ENCODE measurements at places on chromosomes 2 and 18.

DNA sequence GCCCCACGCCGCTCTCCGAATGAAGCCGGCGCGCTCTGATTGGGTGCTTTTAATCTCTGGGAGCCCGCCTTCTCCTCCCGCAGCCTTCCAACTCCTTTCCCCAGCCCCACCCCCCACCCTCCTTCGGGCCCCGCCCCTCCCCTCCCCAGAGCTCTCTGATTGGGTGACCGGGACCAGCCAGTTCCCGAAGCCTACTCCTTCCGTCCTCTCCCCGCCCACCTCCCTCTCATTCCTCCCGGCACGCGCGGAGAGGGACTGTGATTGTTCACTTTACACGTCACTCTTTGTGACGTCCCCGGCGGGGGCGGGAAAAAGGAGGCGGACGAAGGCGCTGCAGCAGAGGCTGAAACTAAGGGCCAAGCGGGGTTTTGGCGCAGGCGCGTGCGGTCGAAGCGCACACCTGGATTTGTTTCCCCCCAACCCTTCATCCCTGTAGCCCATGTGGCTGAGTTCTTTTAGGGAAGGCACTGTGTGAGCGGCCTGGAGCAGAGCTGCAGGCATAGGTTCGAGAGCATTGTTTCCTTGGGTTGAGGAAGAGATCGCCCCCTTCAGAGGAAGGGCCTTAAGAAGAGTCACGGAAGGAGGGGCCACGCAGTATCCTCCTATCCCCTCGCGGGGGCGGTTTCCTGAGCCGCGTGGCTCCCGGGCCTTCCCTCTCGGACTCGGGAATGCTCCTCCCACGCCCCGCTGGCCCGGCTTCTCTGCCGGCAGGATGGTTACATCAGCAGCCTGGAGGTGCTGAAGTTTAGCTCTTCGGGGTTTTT, at the start of gene MEX3C:
TSS of gene MEX3C (minus strand) at position 21 of the 764 bp plus-strand sequence. CDS start 361 bp downstream, outside the sequence.
- DNase-seq: peak; percentile 99

- DNase-seq: no peak
These were observed 5.1 kb upstream of the SMAD7 start for GRCh38 chr18:48955830-48956261.

- DNase-seq: peak; percentile 48
These were observed 23.6 kb upstream of the SLC9A4 start for GRCh38 chr2:102449370-102449974.

- no peak for DNase-seq
These were observed 39.8 kb upstream of the CDKL4 start for GRCh38 chr2:39283561-39283960.

DNA sequence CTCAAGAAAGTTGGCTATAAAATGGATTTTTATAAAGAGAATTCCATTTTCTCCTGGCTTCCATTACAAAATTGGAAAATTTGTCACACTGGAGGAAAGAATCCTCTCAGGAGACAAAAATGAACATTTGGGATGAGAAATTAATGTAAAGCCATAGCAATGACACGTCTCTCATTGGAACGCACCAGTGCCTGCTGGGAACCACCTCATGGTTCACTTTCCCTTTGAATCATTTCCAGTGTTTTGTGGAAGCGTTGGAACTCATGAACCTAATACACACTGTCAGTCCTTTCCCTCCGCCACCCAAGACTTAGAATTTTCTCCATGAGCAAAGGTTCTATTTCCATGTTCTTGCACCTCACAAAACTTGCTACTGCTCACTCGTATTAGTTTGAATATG, 21.0 kb upstream of the NRP2 start:
- no peak for DNase-seq

DNA sequence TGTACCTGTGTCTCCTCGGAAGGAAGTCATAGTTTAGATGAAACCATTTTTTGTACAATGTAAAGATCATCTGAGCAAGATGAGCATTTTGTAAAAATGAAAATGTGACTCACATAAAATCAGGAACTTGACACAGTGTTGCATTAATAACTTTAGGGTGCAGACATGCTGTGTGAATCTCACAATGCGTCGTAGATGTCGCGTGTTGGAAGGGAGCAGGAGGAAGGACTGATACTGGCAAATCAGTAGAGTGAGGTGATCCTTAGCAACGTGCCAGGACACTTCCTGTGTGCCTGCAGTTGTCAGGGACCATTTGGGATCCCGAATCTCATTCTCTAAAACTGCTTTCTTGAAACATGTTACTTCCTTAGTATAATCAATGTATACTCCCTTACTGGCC, 103.1 kb downstream of the SH3BP4 start:
- DNase-seq: no peak

- no peak for DNase-seq
These were observed 27.0 kb upstream of the LPIN1 start for GRCh38 chr2:11719230-11719977.

GRCh38 chr2:10378189-10378588, 69.9 kb downstream of the ODC1 start:
- DNase-seq: no peak

GRCh38 chr2:179524809-179525339, 260.2 kb upstream of the SESTD1 start:
- DNase-seq: no peak

DNA sequence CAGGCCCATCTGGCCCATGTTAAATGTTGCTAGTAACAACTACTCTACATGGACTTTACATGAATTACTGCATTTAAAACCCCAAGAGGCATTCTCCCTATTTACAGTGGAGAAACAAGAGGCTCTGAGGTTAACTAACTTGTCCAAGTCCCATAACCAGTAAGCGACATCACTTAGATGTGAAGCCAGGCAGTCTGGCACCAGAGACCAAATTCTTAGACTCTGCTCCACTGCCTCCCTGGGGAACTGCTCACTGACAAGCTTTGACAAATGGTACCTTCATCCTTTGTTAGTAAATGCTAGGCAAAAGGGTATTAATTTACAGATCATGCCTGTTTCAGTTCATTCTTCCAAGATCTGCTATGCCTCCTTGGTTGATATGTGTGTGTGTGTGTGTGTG, 124.8 kb downstream of the AFF3 start:
- DNase-seq: no peak

DNA sequence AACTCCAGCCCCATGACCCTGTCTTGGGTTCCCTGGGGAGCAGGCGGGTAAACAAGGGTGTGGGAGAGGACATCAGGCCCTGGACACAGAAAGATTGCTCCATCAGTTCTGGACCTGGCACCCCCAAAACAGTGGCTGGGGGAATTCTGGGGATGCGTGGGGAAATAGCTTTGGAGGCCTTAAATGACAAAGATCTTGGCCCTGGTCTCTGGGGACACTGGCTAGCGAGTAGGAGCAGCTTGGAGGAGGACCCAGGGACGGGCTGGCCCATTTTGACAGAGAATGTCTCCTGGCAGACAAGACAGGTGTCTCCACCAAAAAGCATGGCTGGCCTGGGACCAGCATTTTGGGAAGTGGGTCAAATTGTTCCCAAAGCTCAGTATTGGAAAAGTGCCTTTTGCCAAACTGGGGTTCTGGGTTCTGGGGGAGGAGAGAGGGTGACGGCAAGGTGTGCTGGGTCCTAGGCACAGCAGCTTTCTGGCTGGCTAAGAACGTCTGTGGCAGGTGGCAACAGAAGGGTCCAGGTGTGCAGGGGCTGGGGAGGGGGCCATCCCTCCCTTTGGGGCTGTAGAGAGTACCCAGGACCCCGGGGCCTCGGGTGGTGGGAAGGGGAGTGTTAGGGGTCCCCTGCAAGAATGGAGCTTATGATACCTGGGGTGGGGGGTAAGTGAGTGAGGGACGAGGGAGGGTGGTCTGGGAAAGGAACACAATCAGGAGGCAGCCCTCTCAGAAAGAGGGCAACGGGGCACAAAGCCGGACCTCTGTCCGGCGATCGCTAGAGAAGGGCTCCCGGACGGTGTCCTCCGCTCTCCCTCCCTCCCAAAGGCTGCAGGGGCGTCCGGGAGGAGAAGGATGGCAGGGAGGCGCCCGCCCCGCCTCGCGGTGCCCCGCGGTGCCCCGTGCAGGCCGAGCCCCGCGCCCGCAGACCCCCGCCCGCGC, 556 bp downstream of the CYRIA start:
- no peak for DNase-seq

GRCh38 chr2:212979046-212979612, 172.3 kb downstream of the IKZF2 start:
- no peak for DNase-seq

DNA sequence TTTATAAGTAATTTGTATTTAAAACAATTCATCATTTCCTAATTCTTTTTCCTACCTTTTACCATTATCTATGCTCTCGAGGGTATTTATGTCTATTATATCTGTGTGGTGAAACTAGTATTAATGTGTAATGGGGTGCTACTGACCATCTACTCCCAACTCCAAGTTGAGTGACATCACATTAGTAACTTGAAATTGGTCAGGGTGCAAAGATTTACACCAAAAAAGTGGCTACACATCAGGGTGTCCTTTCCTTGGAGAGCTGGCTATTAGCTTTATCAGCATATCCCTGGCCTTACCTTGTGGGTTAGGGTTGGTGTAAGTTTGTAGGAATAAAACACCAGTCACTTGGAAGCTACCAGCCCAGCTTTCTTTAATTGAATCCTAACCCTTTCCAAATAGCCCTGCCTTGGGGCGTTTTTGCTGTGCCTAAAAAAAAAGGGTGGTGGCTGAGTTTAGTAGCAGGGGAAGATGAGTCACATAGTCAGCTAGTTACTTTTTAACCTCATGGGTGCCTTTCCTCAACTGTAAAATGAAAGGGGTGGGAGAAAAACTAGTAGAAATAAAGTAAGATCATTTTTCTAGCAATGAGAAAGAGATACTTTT, 14.0 kb downstream of the ANXA4 start:
- no peak for DNase-seq

GRCh38 chr2:218983263-218983933, 1.6 kb downstream of the FEV start:
- DNase-seq: no peak

- no peak for DNase-seq
These were observed 1.1 kb upstream of the SPAST start for GRCh38 chr2:32061973-32062861.

Data from stimulated activated naive CD4-positive, alpha-beta T cell treated with Interleukin-2 at 50 U/mL for 16 hours (primary cell).